Motor neuron (in vitro differentiated cells): ENCODE measurements at places on chromosomes 5 and 9.
A peak's percentile ranks its signal among the peaks of the same experiment; 100 is the strongest.

DNA sequence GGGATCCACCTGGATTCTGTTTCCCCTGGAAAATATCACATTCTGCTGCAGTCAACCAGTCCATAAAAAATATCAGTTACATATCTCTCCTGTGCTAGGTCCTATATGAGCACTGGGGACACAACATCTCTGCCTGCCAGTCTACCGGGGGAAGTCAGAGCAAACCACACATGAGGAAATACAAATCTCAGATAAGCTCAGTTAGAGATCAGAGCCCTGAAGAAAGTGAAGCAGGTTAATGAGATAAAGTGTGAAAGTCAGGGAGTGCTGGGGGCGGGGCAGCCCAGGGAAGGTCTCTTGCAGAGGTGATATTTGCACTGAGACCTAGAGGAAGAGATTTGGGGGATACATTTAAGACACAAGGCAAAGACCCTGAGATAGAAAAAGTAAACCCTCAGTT, 67.8 kb upstream of the SLC1A1 start:
- ATAC-seq: no peak

DNA sequence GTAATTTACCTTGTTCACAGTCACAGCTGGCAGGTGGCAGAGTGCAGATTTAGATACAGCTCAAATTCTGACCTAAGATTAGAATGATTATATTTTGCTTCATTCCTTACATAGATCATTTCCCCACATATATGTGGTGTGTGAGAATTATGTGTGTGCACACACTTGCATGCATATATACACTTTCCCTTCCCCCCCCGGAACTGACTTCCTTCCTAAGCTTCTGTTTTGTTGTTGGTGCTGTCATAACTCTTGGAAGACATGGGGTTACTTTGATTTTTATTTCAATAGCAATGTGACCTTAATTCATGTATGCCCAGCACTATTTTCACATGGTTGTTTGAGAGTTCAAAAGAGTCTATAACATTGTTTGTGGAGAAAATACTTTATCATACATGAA, 112.8 kb downstream of the CMYA5 start:
- ATAC-seq: no peak

- ATAC-seq: no peak
Observed at GRCh38 chr5:2257326-2258244, 374.9 kb upstream of the IRX4 start.

GRCh38 chr5:3531320-3531986, 64.2 kb upstream of the IRX1 start:
- no peak for ATAC-seq

- ATAC-seq: no peak
Observed at GRCh38 chr5:134125039-134126015, 10.8 kb downstream of the TCF7 start.

DNA sequence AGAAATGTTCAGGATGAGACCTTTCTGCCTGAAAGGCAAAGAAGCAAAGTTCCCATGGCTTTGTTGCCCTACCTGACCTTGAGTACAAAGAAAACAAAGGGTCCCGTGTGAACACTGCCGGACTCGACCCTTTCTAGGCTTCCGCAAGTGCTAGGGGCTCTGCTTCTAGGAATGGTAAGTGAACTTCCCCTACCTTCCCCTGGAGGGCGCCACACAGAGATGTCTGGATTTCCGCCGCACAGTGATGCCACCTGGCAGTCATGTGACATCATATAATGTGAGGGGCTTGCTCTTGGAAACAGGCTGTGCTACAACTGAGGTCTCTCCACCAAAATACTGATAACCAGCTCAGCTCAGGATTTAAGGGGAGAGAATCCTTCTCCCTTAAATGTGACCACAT, 56.6 kb downstream of the HSD17B3 start:
- ATAC-seq: no peak

DNA sequence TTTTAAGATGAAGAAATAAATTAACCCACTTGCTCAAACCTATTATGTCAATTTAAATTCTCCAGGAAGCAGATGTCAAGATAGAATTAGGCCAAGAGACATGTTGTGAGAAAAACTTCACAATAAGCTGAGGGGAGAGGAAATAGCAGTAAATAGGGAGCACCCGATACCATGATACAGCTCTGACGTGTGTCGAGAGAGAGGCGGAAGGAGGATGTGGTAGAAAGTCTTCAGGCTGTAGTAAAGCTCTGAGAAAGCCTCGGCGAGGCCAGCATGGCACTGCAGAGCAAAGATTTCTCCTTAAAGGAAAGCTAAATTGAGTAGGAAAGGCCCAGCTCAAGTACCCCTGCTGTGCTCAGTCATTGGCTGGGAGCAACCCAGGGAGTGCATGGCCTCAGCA, 6.0 kb upstream of the PUM3 start:
- no peak for ATAC-seq

DNA sequence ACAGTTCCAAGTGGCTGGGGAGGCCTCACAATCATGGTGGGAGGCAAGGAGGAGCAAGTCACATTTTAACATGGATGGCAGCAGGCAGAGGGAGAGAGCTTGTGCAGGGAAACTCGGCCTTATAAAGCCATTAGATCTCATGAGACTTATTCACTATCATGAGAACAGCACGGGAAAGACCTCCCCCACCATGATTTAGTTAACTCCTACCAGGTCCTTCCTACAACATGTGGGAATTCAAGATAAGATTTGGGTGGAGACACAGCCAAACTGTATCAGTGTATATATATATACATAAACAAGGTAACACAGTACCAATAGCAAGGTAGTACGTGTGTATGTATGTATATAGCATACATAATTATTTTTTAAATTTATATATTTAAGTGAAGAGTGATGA, 50.9 kb downstream of the NFX1 start:
- no peak for ATAC-seq

DNA sequence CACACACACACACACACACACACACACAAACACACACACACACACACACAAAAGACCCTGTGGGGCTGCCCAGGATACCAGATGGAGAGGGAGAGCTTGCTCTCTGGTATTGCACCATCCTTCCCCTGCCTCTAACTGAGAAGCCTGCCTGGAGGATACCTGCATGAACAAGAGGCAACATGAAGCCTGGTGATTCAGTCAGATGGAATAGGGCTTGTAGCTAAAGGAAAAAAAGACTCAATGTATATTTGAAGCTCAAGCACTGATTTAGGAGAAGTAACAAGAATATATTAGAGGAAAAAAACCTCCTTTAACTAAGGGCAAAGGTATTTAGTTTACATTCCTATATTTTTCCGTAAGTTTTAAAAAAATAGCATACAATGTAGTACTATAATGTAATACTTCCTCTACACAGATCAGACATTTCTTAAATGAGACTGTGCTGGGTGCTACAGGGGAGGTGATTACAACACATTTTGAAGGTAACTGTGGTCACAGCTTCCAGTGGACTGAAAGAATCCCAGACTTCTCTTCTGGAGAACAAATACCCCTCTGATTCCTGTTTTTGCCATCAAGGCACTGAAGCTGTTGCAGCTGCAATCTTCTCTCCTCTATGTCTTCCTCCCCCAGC, 169.3 kb downstream of the DCP2 start:
- peak; percentile 40 for ATAC-seq

DNA sequence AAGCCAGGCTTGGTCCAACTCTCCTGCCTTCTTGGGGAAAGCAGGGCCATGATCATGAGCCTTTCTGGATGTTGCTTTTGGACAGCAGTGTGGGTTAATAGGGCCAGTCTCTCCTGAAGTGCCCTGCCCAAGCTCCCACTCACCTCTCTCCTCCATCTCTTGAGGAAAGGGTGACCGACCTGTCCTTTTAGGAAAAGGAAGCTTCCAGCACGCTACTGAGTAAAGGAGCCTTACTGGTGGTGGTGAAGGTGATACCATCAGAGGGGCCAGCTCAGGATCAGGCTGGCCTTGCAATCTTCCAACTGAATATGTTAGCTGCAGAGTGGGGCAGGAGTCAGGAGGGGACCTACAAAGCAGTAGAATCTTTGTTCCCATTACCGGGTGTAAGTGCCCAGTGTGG, 2.2 kb upstream of the RGS3 start:
- no peak for ATAC-seq

DNA sequence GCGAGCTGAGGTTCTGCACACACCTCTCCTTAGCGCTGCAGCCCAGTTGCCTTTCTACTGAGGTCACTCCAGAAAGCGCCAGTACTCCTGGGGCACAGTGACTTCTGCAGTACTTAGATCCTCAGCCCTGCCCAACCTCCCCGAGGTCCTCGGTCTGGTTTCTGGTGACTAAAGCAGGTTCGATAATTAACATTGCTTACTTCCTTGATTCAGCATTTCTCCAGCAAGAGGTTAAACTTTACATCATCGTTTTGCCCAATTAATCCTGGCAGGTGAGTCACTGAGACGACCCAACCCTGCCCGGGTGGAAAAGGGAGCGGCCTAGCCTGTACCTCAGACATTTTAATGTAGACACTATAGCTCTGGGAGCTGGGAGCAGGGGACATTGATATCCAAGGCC, 77.6 kb downstream of the PLAC8L1 start:
- ATAC-seq: peak; percentile 58

DNA sequence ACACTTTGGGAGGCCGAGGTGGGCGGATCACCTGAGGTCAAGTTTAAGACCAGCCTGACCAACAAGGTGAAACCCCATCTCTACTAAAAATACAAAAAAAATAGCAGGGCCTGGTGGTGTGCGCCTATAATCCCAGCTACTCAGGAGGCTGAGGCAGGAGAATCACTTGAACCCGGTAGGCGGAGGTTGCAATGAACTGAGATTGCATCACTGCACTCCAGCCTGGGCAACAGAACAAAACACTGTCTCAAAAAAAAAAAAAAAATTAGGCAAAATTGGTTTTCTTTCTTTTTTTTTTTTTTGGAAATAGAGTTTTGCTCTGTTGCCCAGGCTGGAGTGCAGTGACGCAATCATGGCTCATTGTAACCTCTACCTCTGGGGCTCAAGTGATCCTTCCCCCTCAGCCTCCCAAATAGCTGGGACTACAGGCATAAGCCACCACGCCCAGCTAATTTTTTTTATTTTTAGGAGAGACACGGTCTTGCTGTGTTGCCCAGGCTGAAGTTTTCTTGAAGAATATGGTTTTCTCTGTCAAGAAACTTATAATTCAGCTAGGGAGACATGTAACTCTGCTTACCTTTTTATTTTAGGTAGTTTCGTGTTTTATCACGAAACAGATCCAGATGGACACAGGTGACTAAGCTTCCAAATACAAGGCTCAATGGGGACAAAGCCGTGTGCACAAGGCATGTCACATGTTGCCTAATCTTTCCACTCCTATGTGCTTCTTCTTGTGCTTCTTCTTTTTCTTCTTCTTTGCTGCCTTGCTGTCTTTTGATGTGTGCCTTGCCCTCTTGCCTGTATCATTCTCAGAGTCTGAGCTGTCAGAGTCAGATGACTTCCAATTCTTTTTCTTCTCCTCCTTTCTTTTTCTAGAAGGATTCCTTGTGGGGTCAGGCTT, 14.3 kb downstream of the TTC1 start:
- ATAC-seq: no peak

- ATAC-seq: no peak
Observed at GRCh38 chr9:95820074-95820473, 55.4 kb upstream of the ERCC6L2 start.

- ATAC-seq: no peak
Observed at GRCh38 chr5:110590187-110590586, 136.3 kb downstream of the TMEM232 start.

DNA sequence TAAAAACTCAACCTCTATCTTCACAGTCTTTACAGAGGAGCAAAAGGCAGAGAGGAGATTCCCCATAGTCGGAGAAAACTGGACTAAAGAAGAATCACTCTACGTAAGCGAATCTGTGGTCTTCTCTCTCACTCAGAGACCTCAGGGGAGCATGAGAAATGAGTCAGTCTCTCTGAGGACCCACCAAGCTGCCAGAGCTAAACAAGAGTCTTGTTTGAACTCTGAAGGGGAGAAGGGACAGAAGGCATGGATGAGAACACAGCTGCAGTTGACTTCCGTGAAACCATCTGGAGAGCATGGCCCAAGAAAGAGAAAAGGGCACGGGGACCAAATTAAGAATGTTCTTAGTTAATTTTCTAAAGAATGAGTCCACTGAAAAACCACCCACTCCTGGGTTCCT, 12.8 kb upstream of the MAN2A1 start:
- no peak for ATAC-seq

DNA sequence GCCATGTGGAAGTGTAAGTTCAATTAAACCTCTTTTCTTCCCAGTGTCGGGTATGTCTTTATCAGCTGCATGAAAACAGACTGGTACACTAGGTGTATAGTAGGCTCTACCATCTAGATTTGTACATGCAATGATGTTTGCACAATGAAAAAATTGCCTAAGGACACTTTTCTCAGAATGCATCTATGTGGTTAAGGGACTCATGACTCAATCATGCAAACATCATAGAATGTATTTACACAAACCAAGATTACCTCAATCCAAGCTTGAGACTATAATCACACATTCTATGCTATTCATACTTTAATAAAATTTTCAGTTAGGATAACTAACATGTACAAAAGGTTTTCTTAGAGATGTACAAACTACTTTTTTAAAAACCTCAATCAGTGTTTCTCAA, 1164.5 kb downstream of the CDH12 start:
- no peak for ATAC-seq

DNA sequence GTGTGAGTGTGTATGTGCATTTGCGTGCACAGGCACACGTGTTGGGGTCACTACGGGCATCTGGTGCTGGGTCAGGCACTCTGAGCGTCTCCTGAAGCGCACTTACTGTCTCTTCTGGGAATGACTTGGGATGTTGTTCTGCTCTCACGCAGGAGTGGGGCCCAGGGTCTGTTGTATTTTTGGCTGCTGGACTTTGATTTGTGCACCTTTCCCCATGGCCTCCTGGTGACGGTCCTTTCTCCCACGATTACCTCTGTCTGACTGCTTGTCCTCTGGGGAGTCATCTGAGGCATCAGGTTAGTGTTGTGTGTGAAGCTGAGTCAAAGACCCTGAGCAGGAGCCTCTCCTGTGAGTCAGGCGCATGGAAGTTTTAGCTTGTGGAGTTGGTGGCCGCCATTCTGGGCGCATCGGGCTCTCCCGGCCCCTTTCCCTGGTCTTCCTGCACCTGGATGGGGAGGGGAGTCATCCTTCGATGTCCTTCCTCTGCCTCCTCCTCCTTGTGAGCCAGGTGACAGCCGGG, 62.1 kb downstream of the RXRA start:
- no peak for ATAC-seq

GRCh38 chr5:34011536-34011935, 3.7 kb upstream of the AMACR start:
- no peak for ATAC-seq

DNA sequence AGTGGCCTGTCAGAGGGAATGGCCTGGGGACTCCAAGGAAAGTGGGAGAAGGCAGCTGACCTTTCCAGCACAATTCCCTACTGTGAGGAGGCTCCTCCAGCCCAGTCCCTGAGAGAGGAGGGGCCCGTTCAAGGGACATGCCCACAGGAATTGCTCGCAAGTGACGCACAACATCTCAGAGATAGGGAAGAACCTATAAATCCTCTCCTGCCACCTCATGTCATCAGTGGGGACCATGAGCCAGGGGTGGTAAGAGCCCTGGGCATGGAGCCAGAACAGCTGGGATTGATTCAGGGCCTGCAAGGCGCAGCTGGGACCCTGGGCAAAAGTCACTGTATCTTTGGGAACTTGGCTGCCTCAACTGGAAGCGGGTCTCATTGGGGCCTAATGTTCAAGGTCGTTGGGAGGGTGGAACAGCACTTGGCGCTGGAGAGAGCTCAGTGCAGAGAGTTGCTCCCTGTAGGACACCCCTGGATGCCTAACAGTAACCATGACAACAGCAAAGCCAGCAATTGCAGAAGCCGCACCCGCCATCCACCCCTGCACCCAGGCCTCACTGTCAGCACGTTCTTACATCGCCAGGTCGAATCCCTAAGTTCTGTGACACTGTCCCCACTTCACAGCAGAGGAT, 41.3 kb upstream of the ORM1 start:
- ATAC-seq: peak; percentile 73
